Subcutaneous adipose tissue (tissue), 4 donors: ENCODE measurements at places on chromosomes 3 and 15. TPM values are rescaled to one million over a fixed set of nuclear protein-coding genes. Genes with fewer than 3 reads are reported as not detected.

The PHLDB2 gene
- 92.9 TPM for total RNA-seq

The COL7A1 gene
- total RNA-seq = 0.66 TPM

The SNX22 gene
- total RNA-seq = 0.22 TPM

The CCNB2 gene
- total RNA-seq = 0.38 TPM

The TEX55 gene
- not detected for total RNA-seq

The CA12 gene
- 5.8 TPM for total RNA-seq

The ISLR gene
- total RNA-seq = 52.2 TPM

The ERC2 gene
- total RNA-seq = not detected

The IL16 gene
- total RNA-seq = 40.8 TPM

The CHRNA7 gene
- total RNA-seq = 0.44 TPM

The SOX2 gene
- 0.38 TPM for total RNA-seq

The ST3GAL6 gene
- 49.9 TPM for total RNA-seq

The A4GNT gene
- not detected for total RNA-seq

The ACOX2 gene
- 27.1 TPM for total RNA-seq

The PLSCR5 gene
- not detected for total RNA-seq

The ADAMTSL3 gene
- total RNA-seq = 4.0 TPM

The GOLGA6B gene
- total RNA-seq = 0.75 TPM

The PARP16 gene
- 13.4 TPM for total RNA-seq
